ENCODE measurements at places on chromosomes 4 and X.

DNA sequence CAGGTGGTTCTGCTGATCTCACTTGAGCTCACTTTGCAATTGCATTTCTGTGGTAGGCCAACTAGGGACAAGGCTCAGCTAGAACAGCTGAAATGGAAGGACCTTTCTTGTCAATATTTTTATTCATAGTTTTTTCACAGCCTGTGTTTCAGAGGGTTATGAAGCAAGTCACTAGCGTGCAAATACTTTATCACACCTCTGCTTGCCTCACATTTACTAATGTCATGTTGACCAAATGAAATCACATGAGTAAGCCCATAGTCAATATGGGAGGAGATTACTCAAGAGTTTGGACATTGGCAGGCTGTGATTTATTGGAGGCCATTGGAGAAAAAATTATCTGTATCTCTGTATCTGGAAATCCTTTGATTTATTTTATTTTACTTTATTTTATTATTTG lies 628.3 kb upstream of the EPHA5 start:
- no peak for DNase-seq

- peak; percentile 36 for DNase-seq
Measured at GRCh38 chr4:26217961-26218676, 102.7 kb upstream of the RBPJ start.

GRCh38 chr4:157072002-157072401 lies 3.9 kb upstream of the GLRB start:
- DNase-seq = no peak

DNA sequence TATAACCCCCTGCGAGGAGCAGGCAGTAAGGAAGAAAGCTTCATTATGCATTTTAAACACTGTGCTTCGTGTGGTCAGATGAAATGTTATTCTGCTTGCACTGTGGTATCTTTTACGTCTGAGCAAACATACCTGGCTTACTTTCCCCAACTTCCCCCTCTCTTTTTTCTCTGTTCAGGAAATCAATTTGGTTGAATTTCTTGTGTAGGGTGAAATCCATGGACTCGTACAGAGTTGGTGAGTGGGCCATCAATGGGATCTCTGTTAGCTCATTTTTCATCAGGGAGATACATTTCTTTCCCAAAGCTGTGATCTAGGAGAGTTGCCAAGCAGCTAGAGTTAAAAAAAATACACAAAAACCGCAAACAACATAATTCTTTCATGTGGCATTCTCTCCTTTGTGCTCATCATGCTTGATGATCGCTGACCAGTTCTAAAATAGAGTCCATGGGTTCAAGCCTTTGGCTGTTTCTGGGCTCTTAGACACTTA lies 98.5 kb downstream of the FRAS1 start:
- DNase-seq = no peak

DNA sequence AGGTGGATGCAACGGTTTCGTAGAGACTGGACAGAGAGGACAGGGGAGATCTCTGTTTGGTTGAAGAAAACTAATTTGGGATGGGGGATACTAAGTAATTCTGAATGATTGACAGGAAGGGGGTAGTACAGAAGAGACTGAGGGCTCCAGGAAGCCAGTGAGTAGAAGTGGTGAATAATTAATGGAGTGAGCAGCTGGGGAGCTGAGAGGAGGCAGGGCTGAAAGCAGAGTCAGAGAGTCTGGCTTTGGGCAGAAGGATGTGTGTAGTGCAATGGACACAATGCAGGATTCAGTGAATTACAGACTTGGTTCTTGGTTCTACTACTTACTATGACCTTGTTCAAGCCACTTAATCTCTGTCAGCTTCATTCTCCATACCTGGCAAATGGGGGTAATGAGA lies 161.7 kb downstream of the RBMX2 start:
- DNase-seq = no peak
